Activated CD8-positive, alpha-beta memory T cell treated with anti-CD3 and anti-CD28 coated beads for 4 hours (primary cell): ENCODE measurements at places on chromosomes 6 and 20.

DNA sequence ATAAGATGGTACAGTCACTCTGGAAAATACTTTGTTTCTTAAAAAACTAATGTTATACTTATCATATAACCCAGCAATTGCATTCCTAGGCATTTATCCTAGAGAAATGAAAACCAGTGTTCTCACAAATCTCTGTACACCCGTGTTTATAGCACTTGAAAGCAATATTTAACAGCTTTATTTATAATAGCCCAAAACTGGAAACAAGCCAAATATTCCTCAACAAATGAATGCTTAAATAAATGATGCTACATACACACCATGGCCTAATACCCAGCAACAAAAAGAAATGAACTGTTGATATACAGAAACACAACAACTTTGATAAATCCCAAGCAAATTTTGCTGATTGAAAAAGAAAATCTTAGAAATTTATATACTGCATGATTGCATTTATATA is 51.3 kb downstream of the GFRA4 start:
- no peak for DNase-seq

DNA sequence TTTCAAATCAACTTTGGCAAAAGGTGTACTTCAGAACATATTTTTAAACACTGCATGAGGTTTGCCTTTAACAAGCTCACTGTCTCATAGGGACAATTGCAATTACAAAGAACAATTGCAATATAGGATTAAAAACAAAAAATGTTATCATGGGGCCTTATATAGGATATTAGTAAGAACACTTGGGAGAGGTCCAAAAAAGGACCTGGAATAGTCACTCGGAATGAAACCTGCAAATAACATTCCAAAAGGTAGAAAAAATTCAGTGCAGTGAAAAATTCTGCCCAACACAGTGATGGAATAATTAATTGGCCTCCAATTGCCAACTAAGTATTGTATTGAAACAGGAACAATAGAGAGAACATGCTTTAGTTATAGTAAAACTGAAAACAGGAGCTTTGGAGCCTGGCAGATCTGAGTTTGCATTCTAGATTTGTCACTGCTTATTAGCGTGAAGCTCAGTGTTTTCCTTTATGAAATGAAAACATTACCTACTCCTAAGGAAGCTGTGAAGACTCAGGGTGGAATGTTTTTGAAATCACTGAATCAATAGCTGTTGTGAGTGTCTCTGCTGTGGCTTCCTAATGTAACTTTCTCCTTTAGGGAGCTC is 172.6 kb upstream of the BMP5 start:
- DNase-seq = no peak

DNA sequence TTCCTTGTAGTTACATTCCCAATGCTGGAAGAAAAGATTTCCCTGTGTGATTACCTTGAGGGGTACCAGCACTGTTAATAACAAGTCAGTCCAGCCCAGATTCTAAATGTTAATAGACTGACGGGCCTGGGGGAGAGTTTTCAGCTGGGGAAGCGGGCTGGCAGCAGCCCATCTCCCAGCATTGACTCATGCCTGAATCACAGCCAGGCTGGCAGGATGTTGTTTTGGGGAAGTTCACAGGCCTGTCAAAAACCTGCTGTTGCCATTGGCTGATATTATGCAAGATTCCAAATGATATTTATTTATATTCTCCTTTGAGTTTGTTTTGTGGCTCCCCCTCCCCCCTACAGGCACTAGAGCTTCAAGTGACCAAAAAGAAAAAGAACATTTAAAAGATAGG is 213.9 kb upstream of the CNR1 start:
- DNase-seq = no peak

- no peak for DNase-seq
Measured at GRCh38 chr6:101083533-101084175, 202.5 kb upstream of the ASCC3 start.

GRCh38 chr6:157487110-157487773 is 106.3 kb downstream of the ZDHHC14 start:
- DNase-seq = no peak

- no peak for DNase-seq
Measured at GRCh38 chr6:9576521-9576920, 838.4 kb downstream of the TFAP2A start.

GRCh38 chr6:38091613-38092012 is 272.1 kb downstream of the ZFAND3 start:
- DNase-seq = no peak

DNA sequence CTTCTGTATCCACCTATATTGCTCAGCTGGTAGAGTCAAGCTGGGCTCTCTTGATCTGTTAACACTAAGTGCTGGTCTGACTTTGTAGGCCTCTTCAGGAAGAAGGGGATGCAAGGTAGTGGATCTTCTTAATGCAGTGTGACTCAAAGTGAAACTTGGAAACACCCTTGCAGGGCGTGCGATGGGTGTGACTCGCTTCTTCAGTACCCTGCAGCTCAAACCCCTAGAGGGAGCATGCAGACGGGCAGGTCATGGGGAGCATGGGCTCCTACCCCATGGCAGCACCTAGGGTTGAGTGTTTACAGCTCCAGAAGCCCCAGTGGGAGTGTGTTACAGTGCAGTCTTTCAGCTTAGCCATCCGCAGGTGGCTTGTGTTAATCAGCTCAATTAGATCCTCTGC is 757 bp upstream of the SAMD3 start:
- no peak for DNase-seq

GRCh38 chr6:110359556-110359955 is 1.4 kb upstream of the METTL24 start:
- DNase-seq = no peak

DNA sequence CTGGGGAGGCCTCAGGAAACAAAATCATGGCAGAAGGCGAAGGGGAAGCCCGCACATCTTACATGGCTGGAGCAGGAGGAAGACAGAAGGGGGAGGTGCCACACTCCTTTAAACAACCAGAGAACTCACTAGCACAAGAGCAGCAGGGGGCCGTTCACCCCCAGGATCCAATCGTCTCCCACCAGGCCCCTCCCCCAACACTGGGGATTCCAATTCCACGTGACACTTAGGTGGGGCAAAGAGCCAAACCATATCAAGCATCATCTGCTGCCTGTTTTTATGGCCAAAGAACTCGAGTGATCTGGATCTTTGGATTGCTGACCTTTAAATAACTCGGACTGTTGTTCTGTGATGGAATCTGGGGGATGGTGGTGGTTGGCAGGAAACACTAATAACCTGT is 28.0 kb downstream of the PNLDC1 start:
- DNase-seq = no peak

DNA sequence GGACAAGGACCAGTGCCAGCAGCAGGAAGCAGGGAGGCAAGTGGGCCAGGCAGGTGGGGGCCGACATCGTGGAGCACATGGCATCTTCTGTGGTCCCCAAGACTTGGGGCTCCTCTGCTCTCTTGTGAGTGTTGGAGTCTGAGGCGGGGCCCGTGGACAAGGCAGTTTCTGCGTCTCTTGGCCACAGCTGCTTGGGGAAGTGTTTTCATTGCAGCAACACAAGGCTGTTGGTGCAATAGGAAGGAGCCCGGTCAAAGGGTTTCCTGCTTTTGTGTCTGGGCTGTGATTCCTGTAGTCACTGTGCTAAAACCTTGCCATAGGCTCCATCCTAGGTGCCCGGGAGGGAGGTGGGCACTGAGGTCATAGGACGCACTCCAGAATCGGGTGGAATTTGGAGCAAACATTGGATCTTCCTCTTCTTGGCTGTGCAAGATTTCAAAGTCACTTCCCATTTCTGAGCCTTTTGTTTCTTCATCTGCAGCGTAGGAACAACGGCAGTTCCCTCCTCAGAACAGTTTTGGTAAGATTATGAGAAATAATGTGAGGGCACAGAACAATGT is at the start of gene SIRPB2:
Gene SIRPB2, minus strand, starts transcription at position 140 of the 560 bp plus-strand sequence. Its CDS starts 61 bp downstream, at position 79.
- no peak for DNase-seq

GRCh38 chr20:45918182-45918737 is 6.3 kb upstream of the PLTP start:
- DNase-seq = no peak

GRCh38 chr6:41576667-41577066 is 30.5 kb downstream of the FOXP4 start:
- DNase-seq = no peak

DNA sequence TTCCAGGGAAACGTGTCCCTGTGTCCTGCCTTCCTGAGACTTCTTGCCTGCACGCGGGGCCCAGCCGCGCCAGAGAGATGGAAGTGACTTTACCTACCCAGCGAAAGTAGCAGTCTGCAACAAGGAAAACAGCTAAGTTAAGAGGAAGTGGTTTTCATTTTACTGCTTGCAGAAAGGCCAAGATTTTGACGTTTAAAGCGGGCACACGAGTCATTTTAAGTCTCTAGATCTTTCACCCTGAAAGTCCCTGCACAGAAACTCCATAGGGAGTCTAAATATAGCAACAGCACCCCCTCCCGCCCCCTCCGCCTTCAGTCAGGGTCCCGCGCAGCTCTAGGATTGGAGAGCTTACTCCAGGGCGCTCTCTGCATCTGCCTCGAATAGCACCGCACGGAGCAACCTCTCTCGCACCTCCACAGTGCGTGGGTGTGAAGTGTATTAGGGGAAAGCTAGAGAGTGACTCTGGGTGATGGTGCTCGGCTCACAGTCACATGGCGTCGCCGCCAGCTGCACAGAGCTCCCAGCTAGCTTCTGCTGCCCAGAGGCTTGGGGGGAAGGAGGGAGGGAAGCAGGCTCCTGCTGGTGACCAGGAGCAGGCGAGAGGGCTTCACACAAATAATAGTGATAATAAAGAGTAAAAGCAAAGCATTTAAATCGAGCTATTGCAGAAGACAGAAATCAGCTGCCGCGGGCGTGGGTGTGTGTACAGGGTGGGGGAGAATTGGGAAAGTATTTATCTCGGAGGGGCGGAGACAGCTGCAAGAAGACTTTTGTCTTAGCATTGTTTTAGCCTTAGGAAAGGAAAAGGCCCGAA is 1.8 kb upstream of the KCNQ5 start:
- peak; percentile 70 for DNase-seq

DNA sequence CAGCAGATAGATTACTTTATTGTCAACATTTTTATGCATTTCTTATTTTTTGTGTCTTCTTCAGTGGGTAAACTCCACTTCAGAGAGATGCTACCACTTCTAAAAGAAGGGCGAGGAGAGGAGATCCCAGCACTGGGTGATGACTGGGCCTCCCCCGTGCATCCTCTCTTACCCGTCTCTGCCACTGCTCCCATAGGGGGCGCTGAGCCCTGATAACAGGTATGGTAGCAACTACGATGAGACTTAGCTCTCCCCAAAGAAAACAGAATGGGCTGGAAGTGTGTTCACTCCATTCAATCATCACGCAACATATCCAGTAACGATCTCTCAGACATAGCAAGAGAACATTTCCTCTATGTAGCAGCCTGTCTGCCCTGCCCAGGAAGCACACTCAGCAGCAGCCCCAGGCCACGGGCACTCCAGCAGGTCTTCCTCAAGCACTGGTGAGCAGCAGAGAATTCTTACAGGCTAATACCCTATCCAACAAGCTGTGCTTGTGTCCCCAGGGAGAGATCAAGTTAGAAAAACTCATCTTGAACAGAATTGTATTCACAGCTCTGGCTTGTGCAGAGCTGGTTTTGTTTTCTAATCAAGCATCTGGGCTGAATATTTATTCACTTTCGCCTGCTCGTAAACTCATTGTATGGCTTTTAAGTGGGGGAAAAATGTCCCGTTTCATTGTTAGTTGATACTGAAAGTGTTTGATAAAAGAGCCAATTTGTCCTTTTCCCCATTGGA is 533.1 kb upstream of the CDH4 start:
- DNase-seq = no peak

- no peak for DNase-seq
Measured at GRCh38 chr6:159929819-159930218, 39.0 kb downstream of the MAS1 start.

GRCh38 chr20:31990641-31991338 is 19.4 kb upstream of the CCM2L start:
- no peak for DNase-seq

DNA sequence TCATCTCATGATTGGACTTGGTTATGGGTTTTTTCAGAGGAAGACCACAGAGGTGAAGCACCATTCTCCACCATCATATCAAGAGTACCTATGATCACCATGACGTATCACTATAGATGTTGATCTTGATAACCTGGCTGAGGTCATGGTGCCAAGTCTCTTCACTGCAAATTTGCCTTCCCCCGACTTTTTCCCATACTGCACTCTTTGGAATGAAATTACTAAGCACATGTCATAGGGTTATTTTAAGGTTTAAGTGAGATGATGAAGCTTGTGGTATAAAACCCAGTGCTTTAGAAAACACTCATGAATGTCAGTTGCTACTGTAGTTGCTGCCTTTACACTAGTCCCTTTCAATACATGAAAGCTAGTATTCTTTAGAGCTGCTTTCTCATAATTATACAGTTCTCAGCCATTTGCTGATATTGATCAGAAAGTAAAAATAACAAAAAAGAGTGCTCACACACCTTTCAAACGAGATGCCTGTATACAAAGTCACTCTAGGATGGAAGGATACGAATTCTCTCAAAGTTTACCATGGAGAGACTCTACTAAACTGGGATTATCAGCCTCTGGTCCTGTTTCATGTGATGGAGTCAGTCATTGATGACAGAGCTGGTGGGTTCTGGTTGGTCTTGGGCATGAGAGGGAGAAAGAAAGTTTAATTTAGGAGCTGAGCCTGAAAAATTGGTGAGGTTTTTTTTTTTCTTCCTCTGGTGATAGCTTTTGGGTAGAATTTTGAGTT is 228.1 kb downstream of the PRL start:
- no peak for DNase-seq

GRCh38 chr6:124970243-124970642 is 8.0 kb downstream of the RNF217 start:
- DNase-seq = no peak

DNA sequence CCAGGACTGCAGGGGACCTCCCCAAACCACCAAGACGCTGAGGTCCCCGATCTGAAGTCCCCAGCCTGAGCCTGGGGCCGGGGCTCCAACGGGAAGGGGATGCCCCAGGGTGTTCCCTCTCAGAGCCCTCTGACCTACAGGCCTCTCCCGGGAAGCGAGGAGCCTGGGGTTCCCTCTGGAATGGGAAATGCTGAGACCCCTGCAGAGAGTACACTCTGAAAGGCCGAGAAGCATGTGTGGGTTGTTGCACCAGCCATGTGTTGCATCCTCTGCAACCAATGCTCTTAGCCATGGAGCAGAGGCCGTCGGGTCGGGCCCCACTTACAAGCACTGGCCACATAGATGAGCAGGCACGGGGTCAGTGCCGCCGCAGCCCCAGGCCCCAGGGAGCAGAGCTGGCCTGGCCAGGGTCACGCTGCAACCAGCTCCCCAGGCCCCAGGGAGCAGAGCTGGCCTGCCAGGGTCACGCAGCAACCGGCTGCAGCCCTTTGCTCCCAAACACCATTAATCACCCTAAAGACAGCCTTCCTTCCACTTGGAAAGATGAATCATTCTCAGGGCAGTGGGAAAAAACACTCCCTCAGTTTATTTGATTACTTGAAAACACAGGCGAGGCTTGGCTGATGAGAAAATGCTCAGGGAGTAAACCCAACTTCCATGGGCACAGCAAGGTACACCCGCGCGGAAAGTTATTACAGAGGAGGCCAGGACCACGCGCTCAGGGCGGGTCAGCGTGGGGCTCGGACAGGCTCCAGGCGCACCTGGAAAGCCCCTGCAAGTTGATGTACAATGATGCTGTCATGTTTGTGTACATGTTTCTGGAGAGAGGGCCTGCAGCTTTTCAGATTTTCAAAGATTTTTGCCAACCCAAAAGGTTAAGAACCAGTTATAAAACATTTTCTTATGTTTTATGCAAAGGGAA is 78.0 kb upstream of the AFDN start:
- DNase-seq = no peak
